ENCODE measurements at places on chromosomes 7 and 10.

- DNase-seq: no peak
These were observed 892.6 kb downstream of the XPNPEP1 start for GRCh38 chr10:109030581-109031210.

DNA sequence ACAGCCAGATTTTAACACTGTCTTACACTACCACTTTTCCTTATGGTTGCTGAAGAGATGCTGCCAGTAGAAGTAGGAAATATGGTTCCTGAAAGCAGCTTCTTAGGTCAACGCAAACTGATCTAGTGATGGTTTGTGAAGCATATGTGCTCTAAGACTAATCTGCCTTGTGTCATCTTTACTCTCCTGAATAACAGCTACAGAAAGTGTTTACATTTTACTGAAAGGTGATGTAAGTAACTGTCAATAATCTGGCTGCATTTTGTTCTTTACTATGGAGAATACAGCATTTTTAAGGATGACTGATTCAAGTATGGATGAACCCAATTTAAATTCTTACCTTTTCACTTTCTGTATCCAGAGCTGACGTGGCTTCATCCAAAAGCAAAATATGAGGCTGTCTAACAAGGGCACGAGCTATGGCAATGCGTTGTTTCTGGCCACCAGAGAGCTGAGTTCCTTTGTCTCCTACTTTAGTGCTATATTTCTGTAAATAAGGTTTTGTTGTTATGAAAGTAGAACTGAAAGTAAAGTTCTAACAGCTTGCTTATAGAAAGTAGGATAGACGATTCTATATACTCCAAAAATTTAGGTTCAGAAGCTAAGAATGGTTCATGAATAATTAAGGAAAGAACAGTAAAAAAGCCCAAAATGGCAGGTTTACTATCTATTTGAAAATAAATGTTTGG lies 30.2 kb upstream of the ABCB4 start:
- no peak for DNase-seq

- DNase-seq: no peak
These were observed 25.5 kb downstream of the PHF14 start for GRCh38 chr7:10998996-10999757.

- no peak for DNase-seq
These were observed 13.9 kb downstream of the ATP6V1F start for GRCh38 chr7:128876586-128876977.

DNA sequence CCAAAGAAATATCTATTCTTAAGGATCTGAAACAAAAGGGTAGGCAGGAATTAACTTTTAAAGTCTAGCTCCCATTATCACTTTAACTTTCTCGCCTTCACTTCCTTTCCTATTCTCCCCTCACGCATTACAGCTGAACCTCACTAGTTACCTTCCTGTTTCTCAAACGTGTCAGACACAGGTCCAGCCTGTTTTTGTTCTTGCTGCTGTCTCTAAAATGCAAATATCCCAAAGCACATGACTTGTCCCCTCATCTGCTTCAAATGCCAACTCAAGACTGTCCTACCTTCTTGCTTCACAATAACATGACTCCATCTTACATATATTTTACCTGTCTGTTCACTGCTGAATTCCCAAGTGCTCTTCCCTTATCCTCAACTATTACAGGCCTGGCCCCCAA lies 17.6 kb downstream of the ZDHHC6 start:
- DNase-seq: peak; percentile 34

DNA sequence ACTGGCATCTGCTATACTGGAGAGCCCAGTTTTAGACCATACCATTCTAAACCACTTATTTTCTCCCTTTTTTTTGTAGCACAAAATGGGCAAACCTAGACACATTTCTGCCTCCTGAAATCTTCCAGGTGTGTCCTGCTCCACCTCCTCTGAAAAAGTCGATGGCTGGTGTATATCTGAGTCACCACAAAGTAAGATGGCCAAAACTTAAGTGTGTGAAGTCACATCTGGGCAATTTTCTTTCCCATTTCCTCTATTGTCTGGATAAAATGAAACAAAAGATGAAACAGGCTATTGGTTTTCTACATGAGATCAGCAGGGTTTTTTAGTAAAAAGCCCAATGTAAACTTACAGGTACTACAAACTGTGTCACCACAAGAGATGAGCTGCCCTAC lies 65.5 kb downstream of the OSBPL3 start:
- no peak for DNase-seq

DNA sequence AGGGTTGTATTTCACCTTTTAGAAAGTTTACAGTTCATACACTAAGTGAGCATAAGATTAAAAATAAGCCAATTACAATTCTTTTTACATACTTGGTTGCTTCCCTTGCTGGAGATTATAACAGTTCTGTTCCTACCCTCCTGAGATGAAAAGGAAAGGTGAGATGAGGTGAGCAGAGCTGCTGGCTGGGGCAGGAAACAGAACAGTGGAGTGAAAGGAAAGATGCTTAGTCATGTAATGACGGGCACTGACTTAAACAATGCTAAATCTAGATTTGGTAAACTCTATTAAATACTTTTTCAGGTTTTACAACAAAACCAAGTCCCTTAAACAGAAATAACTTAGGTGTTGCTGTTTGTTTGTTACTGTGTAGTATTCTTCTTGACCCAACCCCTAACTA lies 19.9 kb upstream of the ZEB1 start:
- no peak for DNase-seq

DNA sequence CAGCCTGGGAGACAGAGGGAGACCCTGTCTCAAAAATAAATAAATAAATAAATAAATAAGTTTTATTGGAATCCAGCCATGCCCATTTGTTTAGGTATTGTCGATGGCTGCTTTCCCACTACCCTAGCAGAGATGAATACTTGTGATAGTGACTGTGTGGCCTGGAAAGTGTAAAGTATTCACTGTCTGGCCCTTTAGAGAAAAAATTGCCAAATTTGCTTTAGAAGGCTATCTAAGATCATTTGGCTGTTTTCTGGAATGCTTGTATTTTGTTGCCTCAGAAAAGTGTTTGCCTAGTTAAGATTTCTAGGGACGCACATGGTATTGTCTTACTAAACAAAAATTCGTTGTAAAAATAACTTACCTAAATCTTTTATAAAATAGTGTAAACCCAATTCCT lies 35.4 kb downstream of the CHN2 start:
- DNase-seq: no peak

- no peak for DNase-seq
These were observed 335.0 kb upstream of the GLI3 start for GRCh38 chr7:42572056-42572455.

GRCh38 chr10:26696786-26697162 lies 727 bp upstream of the PDSS1 start:
- DNase-seq: no peak

- DNase-seq: no peak
These were observed 190.4 kb downstream of the SLC25A13 start for GRCh38 chr7:96131525-96131924.

Data from B cell (primary cell).